ENCODE measurements at places on chromosomes 13 and 19. TPM values are rescaled to one million over a fixed set of nuclear protein-coding genes. Genes with fewer than 3 reads are reported as not detected.

PALM3 gene
- total RNA-seq, result 0.22 TPM

RDH8 gene
- total RNA-seq, result not detected

CCNE1 gene
- 8.5 TPM for total RNA-seq

VWA8 gene
- total RNA-seq, result 23.8 TPM

ZNF442 gene
- total RNA-seq, result 1.2 TPM

MEF2B gene
- total RNA-seq, result not detected

HSPB6 gene
- total RNA-seq, result 0.65 TPM

LGI4 gene
- not detected for total RNA-seq

LINGO3 gene
- under 0.01 TPM for total RNA-seq

ZNF737 gene
- total RNA-seq, result 12.6 TPM

LRRC4B gene
- total RNA-seq, result 0.07 TPM

CLDND2 gene
- total RNA-seq, result not detected

ZNF8 gene
- 8.0 TPM for total RNA-seq

Measured in thoracic aorta endothelial cell (primary cell).